NCI-H2081 (cell line): ENCODE measurements at places on chromosomes 4 and X.

GRCh38 chr4:89308161-89308500 lies 531 bp upstream of the GPRIN3 start:
- DNase-seq: no peak

DNA sequence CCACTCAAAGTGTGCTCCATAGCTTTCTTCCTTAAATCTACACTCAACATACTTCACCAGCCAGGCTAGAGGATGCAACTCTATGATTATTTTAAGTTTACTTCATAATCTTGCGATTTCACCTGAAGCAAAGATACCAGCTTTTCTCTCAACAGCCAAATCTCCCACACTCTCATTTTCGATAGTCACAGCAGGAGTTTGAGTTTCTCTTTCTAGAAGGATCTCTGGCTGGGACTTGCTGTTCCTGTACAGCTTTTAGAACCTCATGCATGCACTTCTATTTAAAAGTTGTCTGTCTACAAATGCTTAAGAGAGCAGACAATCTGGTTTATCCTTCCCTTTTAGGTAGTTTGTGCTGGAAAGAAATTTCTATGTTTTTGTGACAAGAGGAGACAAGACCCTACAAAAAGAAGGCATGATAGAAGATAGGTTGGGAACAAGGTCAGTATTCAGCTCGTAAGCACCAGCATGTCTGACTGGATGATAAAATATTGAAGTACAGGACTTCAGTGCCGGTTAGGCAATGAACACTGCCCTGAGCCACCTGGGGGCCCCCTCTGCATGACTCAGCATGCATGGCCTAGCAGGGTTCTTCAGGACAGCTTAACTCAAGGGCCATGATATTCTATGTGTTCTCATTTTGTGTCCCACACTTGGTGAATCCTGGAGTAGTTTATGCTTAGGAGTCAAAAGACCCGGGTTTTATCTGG lies 65.6 kb downstream of the ATXN3L start:
- DNase-seq: no peak

GRCh38 chr4:139455126-139455538 lies 1.2 kb downstream of the RAB33B start:
- DNase-seq: no peak

GRCh38 chr4:176376032-176376614 lies 56.4 kb downstream of the SPCS3 start:
- DNase-seq: no peak

GRCh38 chr4:7950301-7951092 lies 10.8 kb upstream of the AFAP1 start:
- DNase-seq: no peak

- no peak for DNase-seq
Observed at GRCh38 chr4:82787342-82787741, 11.3 kb downstream of the SCD5 start.

GRCh38 chr4:3246458-3247398 lies 2.2 kb upstream of the MSANTD1 start:
- no peak for DNase-seq

DNA sequence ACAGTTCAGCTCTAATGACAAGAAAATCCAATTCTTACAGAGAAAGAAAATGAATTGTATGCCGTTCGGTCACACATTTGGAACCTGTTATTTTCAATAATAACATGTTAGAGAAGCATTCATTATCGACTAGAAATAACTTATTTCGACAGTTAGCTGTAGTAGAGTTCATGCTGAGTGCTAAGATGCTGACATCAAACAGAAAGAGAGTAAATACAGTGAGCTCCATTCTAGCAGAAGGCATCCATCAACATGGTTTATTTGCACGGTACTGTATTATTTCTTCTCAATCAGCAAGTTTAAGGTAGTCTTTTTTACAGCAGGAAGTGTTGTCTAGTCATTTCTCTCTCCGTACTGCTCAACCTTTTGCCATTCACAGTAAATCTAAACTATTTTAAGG lies 732.1 kb downstream of the STIM2 start:
- DNase-seq: peak; percentile 38

GRCh38 chr4:128658214-128658631 lies 151.3 kb upstream of the JADE1 start:
- no peak for DNase-seq

GRCh38 chrX:43373032-43373431 lies 283.1 kb upstream of the MAOA start:
- no peak for DNase-seq

DNA sequence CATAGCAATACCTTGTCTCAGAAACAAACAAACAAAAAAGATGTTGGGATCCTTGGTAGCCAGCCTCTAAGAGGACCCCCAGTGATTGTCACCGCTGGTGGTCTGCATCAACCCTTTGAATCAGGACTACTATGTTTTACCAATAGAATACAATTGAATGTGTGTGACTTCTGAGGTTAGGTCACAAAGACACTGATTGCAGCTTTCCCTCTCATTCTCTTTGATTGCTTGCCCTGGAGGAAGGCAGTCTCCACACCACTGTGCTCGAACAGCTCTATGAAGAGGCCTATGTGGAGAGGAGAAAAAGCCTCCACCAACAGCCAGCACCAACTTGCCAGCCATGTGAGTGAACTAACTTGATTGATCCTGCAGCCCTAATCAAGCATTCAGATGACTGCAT lies 2.8 kb upstream of the SMIM14 start:
- no peak for DNase-seq

DNA sequence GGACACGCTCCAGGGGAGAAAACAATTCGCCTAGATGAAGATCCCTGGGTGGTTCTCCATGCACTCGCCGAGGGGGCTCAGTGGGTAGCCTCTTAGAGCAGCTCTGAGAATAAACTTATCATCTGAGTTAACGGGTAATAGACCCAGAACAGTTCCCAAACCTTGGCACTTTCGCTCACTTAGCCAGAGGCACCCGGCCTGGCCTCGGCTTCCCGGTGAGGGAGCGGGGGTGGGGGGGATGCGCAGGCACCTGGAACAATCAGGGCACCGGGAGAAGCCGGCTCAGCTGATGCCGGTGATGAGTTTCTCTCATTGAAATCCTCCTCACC lies 405 bp upstream of the ZAR1 start:
- DNase-seq: no peak

- DNase-seq: no peak
Observed at GRCh38 chr4:85520765-85521749, 46.1 kb downstream of the ARHGAP24 start.

GRCh38 chrX:97673135-97673534 lies 789.4 kb downstream of the RPA4 start:
- DNase-seq: no peak

DNA sequence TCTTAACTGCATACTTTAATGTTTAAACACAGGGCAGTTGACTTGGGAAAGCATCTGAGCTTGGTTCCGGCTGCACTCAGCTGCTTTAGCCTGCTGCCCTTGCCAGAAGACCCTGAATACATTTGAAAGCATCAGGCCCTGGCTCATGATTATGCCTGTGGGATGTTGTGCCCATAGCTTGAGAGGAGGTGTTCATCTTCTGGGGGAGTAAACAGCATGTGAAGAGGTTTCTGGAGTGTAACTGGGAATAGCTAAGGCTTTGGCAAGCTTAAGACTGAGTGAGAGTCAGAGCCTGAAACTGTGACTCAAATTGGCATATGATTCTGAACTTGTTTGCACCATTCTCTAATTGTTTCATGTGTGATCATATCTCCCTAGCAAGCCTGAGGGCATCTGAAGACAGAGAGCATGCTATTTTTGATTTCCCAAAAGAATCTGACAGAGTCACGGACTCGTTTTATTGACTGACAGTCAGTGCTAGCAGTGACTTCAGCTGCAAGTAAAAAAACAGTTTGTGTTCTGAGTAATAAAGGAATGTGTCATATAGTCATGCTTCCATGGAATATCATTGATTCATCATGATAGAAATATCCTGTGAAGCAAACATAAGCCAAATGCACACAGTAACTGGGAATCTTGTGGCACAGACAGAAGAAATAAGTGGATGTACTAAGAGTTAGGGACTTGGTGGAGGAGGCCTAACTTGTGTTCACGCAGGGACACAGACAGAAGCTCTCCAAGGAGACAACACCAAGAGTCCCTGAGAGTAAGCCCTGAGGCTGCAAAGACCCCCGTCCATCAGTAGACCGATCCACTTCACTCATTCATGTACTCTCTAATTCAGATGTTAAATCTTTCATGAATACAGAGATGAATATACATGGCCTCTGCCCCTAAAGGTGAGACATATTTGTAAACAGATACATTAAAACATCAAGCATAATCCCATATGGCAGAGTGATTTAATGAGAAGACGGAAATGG lies 100.7 kb downstream of the SYNPO2 start:
- DNase-seq: no peak

- DNase-seq: no peak
Observed at GRCh38 chr4:40454816-40455215, 119.7 kb downstream of the CHRNA9 start.

GRCh38 chr4:144338834-144339233 lies 198.3 kb upstream of the GYPA start:
- no peak for DNase-seq

GRCh38 chr4:39237179-39237578 lies 54.9 kb downstream of the WDR19 start:
- DNase-seq: no peak

- no peak for DNase-seq
Observed at GRCh38 chr4:3527101-3527913, 4.9 kb downstream of the LRPAP1 start.

DNA sequence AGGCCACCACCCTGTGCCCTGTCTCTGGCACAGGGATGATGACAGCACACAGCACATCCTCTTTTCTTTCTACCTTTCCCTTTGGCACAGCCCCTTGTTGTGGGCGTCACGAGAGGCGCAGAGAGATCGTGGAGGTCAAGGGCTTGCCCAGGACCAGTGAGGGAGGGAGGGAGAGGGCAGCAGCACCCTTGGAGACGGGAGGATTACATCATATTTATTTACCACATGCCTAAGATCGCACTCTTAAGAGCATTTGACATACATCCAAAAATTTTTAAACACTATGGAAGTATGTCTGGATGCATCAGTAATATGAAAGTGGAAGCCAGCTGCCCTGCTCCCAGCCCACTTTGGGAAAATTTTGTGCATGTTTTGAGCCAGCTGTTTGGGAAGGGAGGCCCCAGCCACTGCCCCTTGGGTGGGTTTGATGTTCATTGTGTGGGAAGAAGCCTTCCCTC lies 12.7 kb downstream of the WFS1 start:
- no peak for DNase-seq

DNA sequence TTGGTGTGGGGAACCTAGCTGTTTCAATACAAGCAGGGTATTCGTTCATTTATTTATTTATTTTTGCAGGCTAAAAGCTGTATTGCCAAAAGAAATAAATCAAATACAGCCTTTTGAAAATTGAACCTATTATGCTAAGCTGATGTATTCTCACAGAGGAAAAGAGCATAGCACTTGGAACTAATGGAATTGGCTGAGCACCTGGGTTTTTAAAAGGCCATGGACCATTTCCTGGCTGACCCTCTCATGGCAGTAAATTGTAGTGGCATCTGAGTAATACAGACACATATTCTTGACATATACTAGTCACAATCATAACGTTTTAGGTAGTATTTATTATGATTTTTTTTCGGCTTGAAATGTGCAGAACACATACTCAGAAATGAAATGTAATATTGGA lies 71.8 kb upstream of the ALG13 start:
- DNase-seq: no peak

GRCh38 chr4:107801766-107802211 lies 22.9 kb upstream of the SGMS2 start:
- no peak for DNase-seq

GRCh38 chrX:35868501-35868900 lies 51.0 kb upstream of the CFAP47 start:
- no peak for DNase-seq

- DNase-seq: no peak
Observed at GRCh38 chr4:41124916-41125548, 89.3 kb downstream of the APBB2 start.

DNA sequence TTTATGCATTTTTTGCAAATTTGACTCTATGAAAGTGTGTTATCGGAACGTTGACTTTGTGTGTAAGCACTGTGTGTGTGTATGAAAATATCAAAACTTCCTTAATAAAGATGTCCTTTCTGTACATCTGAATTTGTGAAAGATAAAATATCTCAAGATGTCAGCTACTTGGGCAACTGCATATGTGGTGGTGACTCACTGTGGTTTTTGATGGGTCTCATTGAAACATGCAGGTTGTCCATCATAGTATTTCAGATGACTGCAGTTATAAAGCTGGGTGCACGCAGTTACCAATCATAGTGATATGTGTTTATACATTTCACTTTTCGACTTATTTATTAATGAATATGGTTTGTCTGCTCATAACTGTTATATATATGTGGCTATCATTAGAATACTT lies 19.7 kb upstream of the BBS12 start:
- no peak for DNase-seq

- no peak for DNase-seq
Observed at GRCh38 chrX:134641346-134641745, 16.9 kb downstream of the PLAC1 start.

GRCh38 chr4:10747186-10747585 lies 62.6 kb upstream of the CLNK start:
- DNase-seq: no peak

DNA sequence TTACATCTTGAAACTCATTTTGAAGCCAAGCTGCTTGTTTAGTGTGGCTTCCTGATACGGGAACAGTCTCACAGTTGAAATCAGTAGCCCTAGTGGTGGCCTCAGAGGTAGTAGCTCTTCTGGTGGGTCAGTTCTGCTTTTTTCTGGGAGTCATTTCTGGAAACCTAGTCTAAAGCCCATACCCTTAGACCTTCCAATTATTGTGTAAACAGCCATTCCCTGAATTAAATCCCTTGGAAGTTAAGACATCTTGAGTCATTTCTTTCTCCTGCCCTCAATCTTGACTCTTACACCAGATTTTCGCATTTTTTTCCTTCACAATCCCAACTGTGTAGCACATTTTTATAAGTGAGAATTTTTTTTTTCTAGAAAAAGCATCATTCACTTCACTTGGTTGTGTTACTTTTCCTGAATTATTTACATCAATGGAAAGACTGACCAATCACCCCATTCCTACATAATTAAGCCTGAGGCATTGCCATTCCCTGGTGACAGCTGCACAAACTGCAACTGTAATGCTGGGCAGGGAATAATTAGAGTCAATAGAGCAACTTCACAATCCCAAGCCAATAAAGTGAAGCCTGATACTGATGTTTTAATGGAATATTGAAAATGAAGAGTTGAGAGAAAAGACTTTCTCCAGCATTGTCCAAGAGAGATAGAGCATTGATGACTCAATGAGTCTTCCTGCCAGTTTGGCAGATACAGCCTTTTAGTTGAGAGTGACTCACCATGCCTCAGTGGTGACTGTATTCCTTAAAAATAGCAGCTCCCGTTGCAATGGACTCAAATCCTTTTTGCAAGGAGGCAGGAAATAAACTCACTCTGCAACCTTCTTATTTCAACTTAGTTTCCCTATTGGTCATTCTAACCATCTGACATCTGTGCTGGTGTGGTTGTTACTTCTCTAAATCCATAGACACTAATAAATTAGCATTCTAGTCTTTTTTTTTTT lies 13.0 kb upstream of the SEPSECS start:
- DNase-seq: no peak

GRCh38 chrX:129025376-129025775 lies 497.9 kb downstream of the SMARCA1 start:
- no peak for DNase-seq

GRCh38 chr4:1683736-1684505 lies at the start of gene FAM53A:
Gene FAM53A (minus strand): TSS chr4:1684313. CDS start chr4:1668741, 15,572 bp downstream.
- DNase-seq: peak; percentile 85

GRCh38 chr4:110636171-110636679 lies 13.3 kb upstream of the PITX2 start:
- no peak for DNase-seq
